ENCODE measurements at places on chromosomes 1 and 21. TPM values are rescaled to one million over a fixed set of nuclear protein-coding genes. Genes with fewer than 3 reads are reported as not detected.

The PDE4B gene
- 6.3 TPM for total RNA-seq

The TAS1R2 gene
- not detected for total RNA-seq

The CFHR4 gene
- total RNA-seq: not detected

The NKAIN1 gene
- not detected for total RNA-seq

The MTARC1 gene
- 0.72 TPM for total RNA-seq

The TPRG1L gene
- 9.6 TPM for total RNA-seq

The OR2L2 gene
- not detected for total RNA-seq

The ST6GALNAC5 gene
- total RNA-seq: not detected

The PRELP gene
- total RNA-seq: 0.05 TPM

- DNase-seq: no peak
Measured at GRCh38 chr1:231322880-231323530, 14.6 kb downstream of the EXOC8 start.

GRCh38 chr1:247387096-247387495, 28.9 kb upstream of the NLRP3 start:
- no peak for DNase-seq

DNA sequence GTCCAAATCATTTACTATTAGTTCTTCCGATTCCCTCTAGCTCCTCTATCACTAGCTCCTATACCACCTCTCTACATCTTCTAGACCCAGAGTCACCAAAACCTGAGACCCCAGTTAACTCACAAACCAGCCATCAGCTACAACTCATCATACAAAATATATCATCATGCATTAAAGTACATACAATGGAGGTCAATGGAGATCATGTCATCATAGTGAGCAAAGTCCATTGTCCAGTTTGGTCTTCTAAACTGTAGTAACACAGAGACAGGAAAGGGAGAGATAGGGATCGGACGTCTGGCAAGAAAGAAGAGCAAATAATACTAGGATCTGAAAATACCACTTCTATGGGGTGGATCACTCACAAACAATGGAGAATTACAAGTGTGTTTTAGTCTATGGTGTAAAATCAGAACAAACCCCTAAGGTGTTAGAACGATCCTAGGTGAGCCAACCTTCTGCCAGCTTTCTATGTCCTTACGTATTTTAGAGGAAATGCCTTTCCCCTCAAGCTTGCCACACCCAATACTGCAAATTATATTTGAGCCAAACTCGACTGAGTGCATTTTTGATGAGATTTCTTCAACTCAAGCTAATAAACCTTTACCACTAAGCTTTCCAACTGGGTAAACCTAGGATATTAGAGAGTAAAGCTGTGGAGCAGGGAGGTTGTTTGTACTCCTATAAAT, 3.9 kb downstream of the ADIPOR1 start:
- no peak for DNase-seq

GRCh38 chr21:46636181-46636512, 673 bp downstream of the PRMT2 start:
- DNase-seq: no peak

DNA sequence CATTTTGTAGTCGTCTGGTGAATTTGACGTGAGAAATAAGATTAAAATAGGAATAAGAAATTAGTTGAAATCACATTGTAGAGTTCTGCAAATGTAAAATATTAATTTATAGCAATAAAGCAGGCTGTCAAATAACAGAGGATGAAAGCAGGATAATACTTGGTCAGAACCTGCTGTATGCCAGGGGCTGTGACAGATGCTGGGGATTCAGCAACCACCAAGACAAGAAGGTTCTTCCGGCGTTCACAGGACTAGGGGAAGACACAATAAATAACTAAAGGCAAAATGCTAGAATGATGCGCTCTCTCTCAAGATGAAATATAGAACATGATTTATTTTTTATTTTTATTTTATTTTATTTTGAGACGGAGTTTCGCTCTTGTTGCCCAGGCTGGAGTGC, 6.8 kb upstream of the PARK7 start:
- no peak for DNase-seq

DNA sequence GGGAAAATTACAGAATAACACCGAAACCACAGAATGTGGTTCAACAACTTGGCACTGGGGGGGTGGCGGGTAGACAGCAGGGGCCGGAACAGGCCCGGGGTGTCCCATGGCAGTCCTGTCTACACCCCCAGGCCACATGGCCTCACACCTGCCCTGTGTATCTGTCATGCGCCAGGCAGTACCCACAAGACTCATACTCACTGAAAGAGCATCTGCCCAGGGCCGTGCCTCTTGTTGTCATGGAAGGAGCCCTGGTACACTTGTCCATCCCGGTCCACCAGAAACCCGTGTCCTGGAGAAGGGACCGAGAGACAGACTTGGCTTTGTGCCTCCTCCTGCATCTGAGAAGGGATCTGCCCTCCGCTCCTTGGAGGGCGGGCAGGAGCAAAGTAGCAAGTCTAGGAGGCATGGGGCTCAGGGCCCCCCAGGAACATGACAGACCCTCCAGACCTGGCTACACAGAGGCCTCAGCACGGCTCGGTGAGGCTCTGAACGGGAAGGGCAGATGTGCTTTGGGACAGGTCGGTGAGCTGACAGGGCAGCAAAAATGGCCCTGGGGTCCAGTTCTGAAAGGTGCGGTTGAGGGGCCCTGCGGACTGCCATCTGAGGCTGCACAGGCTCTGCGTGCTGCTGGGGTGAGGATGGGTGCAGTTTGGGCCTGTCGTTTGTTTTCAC, 5.6 kb downstream of the MORN1 start:
- DNase-seq: no peak

DNA sequence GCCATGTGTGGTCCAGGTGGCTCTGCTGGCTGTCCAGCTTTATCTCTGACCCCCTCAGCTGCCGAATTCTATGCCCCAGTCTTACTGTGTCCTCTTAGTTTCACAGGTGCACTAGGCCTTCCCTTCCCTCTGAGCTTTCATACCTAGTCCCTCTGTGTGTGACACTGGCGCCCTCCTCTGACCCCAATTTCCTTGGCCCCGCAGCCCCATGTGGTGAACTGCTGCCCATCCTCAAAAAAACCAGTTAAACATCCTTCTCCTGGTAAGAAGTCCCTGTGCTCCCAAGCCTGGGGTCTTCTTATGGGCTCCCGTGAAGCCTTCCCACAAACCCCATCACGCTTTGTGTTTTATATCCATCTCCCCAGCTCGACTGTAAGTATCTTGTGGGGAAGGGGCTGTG, 93.9 kb upstream of the TSPAN2 start:
- DNase-seq: no peak

- DNase-seq: no peak
Measured at GRCh38 chr1:63693944-63694571, 79.8 kb upstream of the ROR1 start.

DNA sequence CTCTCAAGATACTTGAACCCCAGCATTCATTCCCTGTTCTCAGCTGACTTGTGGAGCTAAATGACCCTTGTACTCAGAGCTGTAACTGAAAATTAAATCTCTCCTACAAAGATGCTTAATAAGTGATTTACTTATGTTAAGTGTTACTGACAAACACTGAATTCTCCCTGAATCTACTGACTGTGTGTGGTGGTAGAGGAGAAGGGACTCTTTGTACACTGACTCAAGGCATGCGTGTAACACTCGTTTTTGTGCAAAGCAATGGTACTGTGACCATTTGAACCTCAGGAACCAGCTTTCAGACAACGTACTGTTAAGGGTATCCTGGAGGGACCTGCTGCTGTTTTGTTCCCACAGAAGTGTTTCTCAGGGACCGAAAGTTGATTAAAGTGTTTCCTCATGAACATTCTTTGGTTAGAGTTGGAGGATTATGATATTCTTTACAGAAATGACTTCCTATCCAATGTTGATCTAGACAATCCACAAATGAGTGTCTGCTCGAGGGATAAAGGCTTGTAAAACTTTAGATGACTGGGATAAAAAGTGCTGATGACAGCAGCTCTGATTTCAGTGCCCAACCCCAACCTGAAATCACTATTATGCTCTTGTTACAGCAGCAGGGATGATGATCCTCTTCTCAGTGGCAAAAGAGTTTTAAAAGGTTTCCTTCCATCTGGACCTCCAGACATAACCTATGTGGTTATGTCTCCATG, 12.8 kb downstream of the RGL1 start:
- no peak for DNase-seq

- DNase-seq: no peak
Measured at GRCh38 chr1:176499671-176500070, 36.7 kb downstream of the PAPPA2 start.

DNA sequence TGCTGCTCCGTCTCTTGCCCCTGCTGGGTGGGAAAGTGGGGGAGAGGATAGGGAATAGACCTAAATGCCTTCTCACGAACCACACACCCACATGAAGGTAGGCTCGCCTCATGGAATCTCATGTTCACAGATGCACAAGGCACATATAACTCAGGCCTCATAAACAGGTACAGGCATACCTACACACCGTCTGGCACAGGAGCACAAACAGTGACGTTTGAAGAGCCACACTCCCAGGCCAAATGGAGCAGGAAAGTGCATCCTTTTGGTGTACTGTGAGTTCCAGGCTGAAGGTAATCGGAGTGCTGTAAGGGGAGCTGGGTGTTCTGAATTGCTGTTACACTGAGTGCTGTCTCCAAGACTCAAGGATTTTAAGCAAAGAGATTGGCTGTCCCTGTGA, 13.1 kb downstream of the UTP11 start:
- no peak for DNase-seq

DNA sequence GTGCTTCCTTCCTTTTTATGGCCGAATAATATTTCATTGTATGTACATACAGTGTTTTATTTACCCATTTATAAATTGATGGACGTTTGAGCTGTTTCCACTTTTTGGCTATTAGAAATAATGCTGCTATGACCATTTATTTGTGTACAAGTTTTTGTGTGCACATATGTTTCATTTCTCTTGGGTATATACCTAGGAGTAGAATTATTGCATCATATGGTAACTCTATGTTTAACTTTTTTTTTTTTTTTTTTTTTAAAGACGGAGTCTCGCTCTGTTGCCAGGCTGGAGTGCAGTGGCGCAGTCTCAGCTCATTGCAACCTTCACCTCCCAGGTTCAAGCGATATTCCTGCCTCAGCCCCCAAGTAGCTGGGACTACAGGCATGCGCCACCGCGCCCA, 19.0 kb downstream of the SDHC start:
- DNase-seq: no peak

DNA sequence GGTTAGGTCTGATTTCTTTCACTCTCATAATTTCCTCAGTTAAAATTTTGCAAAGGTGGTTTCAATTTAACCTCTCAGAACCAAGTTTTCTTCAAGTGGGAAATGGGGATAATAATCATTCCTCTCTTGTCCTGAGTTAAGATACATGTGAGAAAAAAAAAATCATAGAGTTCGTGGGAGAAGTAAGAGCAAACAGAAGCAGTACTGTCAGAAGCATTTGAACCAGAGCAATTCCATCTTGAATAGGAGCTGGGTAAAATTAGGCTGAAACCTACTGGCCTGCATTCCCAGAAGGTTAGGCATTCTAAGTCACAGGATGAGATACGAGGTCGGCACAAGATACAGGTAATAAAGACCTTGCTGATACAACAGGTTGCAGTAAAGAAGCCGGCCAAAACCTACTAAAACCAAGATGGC, 28.6 kb upstream of the TMEM61 start:
- DNase-seq: no peak

DNA sequence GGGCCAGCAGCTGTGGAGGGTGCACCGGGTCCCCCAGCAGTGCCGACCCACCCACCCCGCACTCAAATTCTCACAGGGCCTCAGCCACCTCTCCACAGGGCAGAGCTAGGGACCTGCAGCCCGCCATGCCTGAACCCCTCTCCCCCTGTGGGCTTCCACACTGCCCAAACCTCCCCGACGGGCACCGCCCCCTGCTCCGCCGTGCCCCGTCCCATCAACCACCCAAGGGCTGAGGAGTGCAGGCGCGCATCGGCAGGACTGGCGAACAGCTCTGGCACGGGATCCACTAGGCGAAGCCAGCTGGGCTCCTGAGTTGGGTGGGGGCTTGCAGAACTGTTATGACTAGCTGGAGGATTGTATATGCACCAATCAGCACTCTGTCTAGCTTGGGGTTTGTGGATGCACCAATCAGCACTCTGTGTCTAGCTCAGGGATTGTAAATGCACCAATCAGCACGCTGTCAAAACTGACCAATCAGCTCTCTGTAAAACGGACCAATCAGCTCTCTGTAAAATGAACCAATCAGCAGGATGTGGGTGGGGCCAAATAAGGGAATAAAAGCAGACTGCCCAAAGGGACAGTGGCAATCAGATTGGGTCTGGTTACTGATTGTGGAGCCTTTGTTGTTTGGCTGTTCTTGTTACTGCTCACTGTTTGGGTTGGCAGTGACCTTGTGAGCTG, 12.4 kb upstream of the RCAN3 start:
- no peak for DNase-seq

- no peak for DNase-seq
Measured at GRCh38 chr1:235069176-235069575, 59.5 kb downstream of the TOMM20 start.

GRCh38 chr1:234427950-234428646, 50.9 kb downstream of the TARBP1 start:
- DNase-seq: no peak

GRCh38 chr1:65425006-65425405, 4.5 kb downstream of the LEPR start:
- no peak for DNase-seq

- DNase-seq: no peak
Measured at GRCh38 chr21:27326301-27326700, 359.4 kb upstream of the ADAMTS5 start.

DNA sequence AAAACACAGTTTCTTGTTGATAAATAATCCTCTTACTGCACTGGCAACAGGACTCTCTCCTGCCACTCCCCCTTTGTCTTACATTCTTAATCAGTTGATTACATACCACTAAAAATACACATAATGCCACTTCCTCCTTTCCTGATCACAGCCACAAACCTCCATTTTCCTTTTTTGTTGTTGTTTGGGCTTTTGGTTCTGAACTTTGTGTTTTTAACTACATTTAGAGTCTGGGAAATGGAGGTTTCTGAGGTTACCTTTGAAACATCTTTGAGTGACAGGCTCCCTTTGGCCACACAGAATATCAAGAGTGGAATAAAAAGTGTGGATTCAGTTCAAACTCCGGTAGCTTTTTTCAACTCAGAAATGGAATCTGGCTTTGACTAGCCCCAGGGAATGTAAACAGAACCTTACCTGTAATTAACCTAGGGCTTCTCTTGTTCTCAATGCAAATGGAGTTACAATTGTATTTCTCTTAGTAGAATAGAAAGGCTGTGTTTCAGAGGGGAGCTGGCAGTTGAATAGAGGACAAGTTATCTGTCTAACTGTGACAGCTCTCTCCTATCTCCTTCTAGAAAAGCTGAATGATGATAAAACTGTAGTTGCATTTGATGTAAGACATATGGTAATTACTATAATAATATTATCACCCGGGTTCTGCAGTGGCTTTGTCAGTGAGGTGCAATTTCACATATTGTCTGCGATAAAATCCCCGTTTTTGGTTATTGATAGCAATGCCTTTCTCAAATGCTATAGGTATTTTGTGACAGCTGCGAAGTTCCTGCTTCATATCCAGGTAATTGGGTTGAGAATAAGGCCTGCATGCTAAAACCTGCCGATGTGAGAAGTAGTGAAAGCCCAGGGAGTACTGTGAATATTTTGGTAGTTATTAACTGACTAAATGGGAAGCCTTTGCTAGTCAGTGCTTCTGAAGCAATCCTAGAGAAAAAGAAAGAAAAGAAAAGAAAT, 66.9 kb downstream of the ST6GALNAC5 start:
- DNase-seq: no peak

- no peak for DNase-seq
Measured at GRCh38 chr21:34891613-34891943, 157.5 kb downstream of the RUNX1 start.

All from GM12878 (cell line).